Muscle of back (tissue), 13 donors: ENCODE measurements at places on chromosomes 12 and 14. TPM values are rescaled to one million over a fixed set of nuclear protein-coding genes. Genes with fewer than 3 reads are reported as not detected.

- no peak for DNase-seq
Measured at GRCh38 chr12:46786774-46787173, 39.0 kb downstream of the SLC38A4 start.

DNA sequence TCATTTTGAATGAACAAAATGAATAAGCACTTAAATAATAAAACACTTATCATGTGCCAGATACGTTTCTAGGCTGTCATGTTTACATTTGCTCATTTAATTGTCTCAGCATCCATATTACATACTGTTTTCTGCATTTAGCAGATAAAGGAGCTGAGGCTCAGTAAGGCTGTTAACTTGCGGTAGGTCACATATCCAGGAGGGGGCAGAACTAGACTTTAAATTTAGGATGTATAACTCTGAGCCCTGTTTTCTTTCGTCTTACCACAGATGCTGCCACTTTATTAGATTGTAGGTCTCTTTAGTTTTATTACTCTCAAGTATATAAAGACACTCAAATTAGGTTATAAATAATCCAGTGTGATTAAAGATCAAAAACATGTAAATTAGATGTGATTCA, 17.7 kb downstream of the IRAK4 start:
- peak; percentile 23 for DNase-seq

- DNase-seq: no peak
Measured at GRCh38 chr12:48985901-48986300, 7.8 kb downstream of the WNT1 start.

DNA sequence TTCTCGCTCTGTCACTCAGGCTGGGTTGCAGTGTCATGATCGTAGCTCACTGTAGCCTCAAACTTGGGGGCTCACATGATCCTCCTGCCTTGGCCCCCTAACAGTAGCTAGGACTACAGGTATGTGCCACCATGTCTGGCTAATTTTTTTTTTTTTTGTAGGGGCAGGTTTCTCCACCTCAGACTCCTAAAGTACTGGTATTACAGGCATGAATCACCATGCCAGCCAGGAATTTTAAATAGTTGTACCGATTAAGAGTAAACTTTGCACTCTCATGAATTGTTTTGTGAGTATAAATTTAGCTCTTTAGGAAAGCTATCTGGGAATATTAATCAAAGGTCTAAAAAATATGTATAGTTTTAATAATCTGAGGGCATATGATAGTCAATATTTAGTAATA, 25.5 kb downstream of the YEATS4 start:
- no peak for DNase-seq

DNA sequence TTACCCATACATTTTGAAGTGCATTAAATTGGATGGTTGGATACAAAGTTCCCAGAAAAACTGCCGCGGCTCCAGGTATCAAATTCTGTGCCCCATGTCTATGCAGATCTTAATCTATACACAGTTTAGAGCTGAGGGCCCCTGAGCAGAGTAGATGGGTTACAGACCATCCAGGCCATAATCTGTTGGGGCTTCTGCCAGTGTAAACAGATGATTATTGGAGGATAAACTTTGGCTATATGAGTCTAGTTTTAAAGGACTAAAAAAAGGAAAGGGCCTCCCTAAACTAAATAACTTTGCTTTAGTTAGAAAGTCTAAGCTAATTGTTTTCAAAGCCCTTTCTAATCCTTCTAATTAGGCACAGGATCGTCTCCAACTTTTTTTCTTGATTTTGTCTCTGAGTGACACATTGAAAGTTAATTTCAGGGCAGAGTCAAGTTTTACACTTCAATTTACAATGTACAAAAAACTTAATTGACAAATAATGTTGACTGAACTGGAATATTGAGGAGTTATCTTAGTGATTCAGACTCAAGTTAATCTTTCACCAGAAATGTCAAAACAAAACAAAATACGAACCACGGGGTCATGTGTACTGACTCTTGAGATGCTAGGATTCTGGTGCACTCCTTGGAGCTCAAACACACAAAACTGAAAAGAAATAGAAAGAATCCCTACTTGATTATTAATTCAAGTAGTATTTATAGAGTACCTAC, 133.9 kb upstream of the SCAF11 start:
- DNase-seq: no peak

ADAM20 gene
- polyA plus RNA-seq: 0.07 TPM

KRT82 gene
- polyA plus RNA-seq: not detected
